Peyer's patch (tissue), 4 donors: ENCODE measurements at places on chromosomes 5 and 9.

DNA sequence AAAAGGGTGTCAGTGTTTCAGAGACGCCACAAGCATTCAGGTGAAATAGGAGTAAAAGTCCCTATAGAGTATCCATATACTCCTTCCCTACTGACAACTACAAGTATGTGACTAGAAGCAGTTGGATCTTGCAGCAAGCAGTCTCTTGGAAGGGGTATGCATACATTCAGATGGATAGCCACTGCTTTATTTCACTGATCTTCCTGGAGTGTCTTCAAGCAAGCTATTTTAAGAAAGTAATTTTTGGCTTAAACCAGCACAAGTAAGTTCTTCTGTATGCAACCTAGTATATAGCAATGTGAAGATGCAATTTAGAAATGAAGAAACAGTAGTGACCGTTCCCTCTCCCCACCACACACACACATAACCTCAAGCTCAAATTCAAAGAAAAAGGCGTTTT lies 446.8 kb upstream of the CDH18 start:
- no peak overlapping the region for H3K27ac ChIP-seq
- no peak for DNase-seq
- H3K4me1 ChIP-seq: no peaks in the 10 kb centered on the region
- no peaks in the 10 kb centered on the region for H3K36me3 ChIP-seq
- no peak overlapping the region for H3K4me3 ChIP-seq

DNA sequence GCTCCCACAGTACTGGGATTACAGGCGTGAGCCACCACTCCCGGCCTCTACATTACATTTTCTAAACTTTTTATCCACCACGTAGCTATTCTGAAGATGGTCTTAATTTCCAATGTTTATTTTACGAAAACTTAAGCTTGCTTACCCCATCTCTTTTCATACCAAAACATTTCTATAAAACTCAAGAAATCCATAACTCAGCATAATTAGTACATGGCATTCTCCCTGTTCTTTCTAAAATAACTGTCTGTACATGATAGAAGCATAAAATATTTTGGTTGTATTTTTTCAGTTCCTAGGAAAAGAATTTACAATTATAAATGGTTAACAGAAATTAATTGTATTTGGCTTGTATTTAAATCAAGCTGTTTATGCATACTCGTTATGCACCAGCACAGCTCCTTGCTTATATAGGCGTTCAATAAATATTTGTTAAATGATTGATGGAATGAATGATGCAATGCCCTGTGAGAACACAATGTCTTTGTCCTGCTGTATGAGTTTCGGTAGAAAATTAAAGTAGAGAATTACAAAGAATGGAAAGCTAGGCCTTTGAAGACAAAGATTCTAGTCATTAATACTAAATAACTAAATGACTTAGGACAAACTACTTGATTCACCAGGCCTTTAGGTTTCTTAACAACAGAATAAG lies 384.2 kb downstream of the EFNA5 start:
- no peaks in the 10 kb centered on the region for H3K36me3 ChIP-seq
- no peaks in the 10 kb centered on the region for H3K27me3 ChIP-seq
- no peaks in the 10 kb centered on the region for H3K4me1 ChIP-seq
- no peak overlapping the region for H3K27ac ChIP-seq

DNA sequence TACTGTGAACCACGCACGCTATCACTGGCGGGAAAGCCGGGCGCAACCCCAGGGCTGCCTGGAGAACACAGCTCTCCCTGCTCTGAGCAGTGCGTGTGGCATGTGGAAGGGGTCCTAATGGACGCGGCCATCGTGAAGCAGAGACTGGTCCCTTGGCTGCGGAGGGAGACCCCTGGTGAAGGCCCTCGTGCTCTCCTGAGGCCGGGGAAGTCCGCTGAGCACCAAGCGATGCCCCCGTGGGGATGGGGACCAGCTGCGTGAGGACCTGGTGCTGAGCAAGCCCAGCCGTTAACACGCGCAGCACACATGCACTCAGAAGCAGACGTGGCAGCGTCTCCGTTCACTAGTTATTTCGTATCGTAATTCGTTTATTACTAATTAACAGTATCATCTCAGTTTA lies 24.4 kb downstream of the SLC12A7 start:
- no peak overlapping the region for H3K4me3 ChIP-seq
- H3K27me3 ChIP-seq: no peaks in the 10 kb centered on the region
- no peak overlapping the region for H3K27ac ChIP-seq

- H3K4me3 ChIP-seq: no peak overlapping the region
- H3K36me3 ChIP-seq: no peaks in the 10 kb centered on the region
- no peaks in the 10 kb centered on the region for H3K4me1 ChIP-seq
- no peaks in the 10 kb centered on the region for H3K27me3 ChIP-seq
- DNase-seq: no peak
Observed at GRCh38 chr5:34564710-34565235, 91.4 kb upstream of the RAI14 start.

DNA sequence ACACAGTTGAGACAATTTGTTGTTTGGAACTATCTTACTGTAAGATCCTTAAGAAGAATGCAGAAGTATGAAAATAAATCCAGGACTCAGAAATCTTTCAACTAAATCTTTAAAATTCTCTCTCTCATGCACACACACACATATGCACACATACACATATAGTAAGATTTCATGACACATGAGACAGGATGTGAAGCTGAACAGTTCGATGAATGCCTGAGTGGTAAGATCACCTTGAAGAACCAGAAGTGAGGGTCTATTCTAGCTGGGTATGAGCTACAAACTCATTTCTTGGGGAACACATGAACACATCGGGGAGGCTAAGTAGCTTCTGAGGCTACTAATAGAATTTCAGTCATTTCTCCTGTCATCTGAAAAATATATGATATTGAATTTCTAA lies 153.6 kb downstream of the TMC1 start:
- no peaks in the 10 kb centered on the region for H3K27me3 ChIP-seq
- no peak overlapping the region for H3K4me3 ChIP-seq
- no peak overlapping the region for H3K27ac ChIP-seq
- no peak for DNase-seq
- no peaks in the 10 kb centered on the region for H3K36me3 ChIP-seq

- no peaks in the 10 kb centered on the region for H3K36me3 ChIP-seq
- H3K27me3 ChIP-seq: no peaks in the 10 kb centered on the region
- DNase-seq: no peak
Observed at GRCh38 chr9:128428644-128429512, 8.2 kb downstream of the CERCAM start.

- H3K27ac ChIP-seq: no peak overlapping the region
- no peak overlapping the region for H3K4me3 ChIP-seq
- DNase-seq: no peak
- H3K4me1 ChIP-seq: no peaks in the 10 kb centered on the region
Observed at GRCh38 chr9:107460153-107461023, 29.2 kb downstream of the KLF4 start.

- peaks cover 23% of the 10 kb centered on the region for H3K4me1 ChIP-seq
- H3K4me3 ChIP-seq: no peak overlapping the region
- H3K36me3 ChIP-seq: no peaks in the 10 kb centered on the region
- H3K27me3 ChIP-seq: no peaks in the 10 kb centered on the region
- DNase-seq: no peak
Observed at GRCh38 chr5:149672701-149673476, 57.2 kb upstream of the PPARGC1B start.

- H3K27ac ChIP-seq: no peak overlapping the region
- H3K4me3 ChIP-seq: no peak overlapping the region
- no peaks in the 10 kb centered on the region for H3K4me1 ChIP-seq
- H3K36me3 ChIP-seq: no peaks in the 10 kb centered on the region
Observed at GRCh38 chr5:141834331-141834730, 43.9 kb downstream of the PCDH1 start.

GRCh38 chr9:20178197-20178596 lies 389.4 kb upstream of the SLC24A2 start:
- no peaks in the 10 kb centered on the region for H3K4me1 ChIP-seq
- H3K27ac ChIP-seq: no peak overlapping the region
- H3K27me3 ChIP-seq: no peaks in the 10 kb centered on the region
- H3K36me3 ChIP-seq: no peaks in the 10 kb centered on the region
- no peak for DNase-seq

- H3K27me3 ChIP-seq: no peaks in the 10 kb centered on the region
- H3K4me3 ChIP-seq: no peak overlapping the region
- no peak overlapping the region for H3K27ac ChIP-seq
- no peak for DNase-seq
Observed at GRCh38 chr9:125106285-125106893, 36.9 kb downstream of the SCAI start.

GRCh38 chr5:166561759-166562158 lies 1729.7 kb upstream of the WWC1 start:
- H3K4me1 ChIP-seq: no peaks in the 10 kb centered on the region
- H3K36me3 ChIP-seq: no peaks in the 10 kb centered on the region
- H3K4me3 ChIP-seq: no peak overlapping the region
- H3K27ac ChIP-seq: no peak overlapping the region
- DNase-seq: no peak
- H3K27me3 ChIP-seq: no peaks in the 10 kb centered on the region

DNA sequence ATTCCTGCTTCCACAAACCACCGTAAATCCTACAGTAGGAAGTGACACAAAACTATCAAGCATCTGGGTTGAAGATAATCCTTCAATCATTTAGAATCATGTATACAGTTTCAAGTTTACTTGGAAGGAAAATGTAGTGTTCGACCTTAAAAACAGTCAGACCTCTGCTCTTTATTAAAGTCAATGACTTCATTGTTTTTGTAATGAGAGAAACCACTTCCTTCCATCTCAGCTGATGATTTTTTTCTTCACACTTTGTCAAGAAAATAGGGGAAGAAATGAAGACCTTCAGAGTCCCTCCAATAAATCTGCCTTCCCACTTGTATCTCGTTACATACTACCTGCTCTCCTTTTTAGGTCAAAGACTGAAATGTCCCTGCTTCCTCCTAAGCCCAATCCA lies 30.1 kb downstream of the TUSC1 start:
- no peaks in the 10 kb centered on the region for H3K36me3 ChIP-seq
- H3K27ac ChIP-seq: no peak overlapping the region
- no peaks in the 10 kb centered on the region for H3K27me3 ChIP-seq
- H3K4me3 ChIP-seq: no peak overlapping the region
- no peaks in the 10 kb centered on the region for H3K4me1 ChIP-seq
- DNase-seq: no peak

DNA sequence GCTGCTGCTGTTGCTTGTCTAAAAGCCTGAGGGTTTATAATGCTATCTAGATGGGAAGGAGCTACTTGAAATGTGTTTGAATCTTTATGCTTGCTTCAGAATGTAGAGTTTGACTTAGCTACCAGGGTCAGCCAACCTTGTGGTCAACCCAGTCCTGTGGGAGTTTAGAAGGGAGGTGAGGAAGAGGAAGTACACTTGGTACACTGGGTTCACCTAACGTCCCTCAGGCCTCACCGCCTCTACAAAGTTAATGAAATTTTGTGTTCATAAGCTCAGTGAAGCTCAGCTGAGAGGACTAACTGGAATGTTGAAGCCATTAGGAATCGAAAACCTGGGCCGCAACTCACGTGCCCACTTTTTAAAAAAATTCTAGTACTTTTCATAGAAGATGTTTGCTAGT lies 10.7 kb downstream of the IQGAP2 start:
- H3K27ac ChIP-seq: no peak overlapping the region
- H3K27me3 ChIP-seq: no peaks in the 10 kb centered on the region
- DNase-seq: no peak
- no peaks in the 10 kb centered on the region for H3K4me1 ChIP-seq

GRCh38 chr5:80860924-80861613 lies 99.1 kb upstream of the RASGRF2 start:
- DNase-seq: no peak
- no peaks in the 10 kb centered on the region for H3K4me1 ChIP-seq
- no peak overlapping the region for H3K27ac ChIP-seq
- H3K4me3 ChIP-seq: no peak overlapping the region
- H3K27me3 ChIP-seq: no peaks in the 10 kb centered on the region

GRCh38 chr9:92952906-92953610 lies 5.7 kb downstream of the FGD3 start:
- peaks cover 7% of the 10 kb centered on the region for H3K4me1 ChIP-seq
- H3K4me3 ChIP-seq: no peak overlapping the region
- H3K36me3 ChIP-seq: no peaks in the 10 kb centered on the region
- no peaks in the 10 kb centered on the region for H3K27me3 ChIP-seq
